ENCODE measurements at places on chromosomes 12 and 14.
A peak's percentile ranks its signal among the peaks of the same experiment; 100 is the strongest.

- H3K27me3 ChIP-seq = no peaks in the 10 kb centered on the region
- H3K4me3 ChIP-seq = no peak overlapping the region
- DNase-seq = no peak
- H3K27ac ChIP-seq = no peak overlapping the region
- peaks cover 7% of the 10 kb centered on the region for H3K4me1 ChIP-seq
- peaks cover 62% of the 10 kb centered on the region for H3K36me3 ChIP-seq
Measured at GRCh38 chr12:57099047-57099714, 10.3 kb downstream of the NAB2 start.

DNA sequence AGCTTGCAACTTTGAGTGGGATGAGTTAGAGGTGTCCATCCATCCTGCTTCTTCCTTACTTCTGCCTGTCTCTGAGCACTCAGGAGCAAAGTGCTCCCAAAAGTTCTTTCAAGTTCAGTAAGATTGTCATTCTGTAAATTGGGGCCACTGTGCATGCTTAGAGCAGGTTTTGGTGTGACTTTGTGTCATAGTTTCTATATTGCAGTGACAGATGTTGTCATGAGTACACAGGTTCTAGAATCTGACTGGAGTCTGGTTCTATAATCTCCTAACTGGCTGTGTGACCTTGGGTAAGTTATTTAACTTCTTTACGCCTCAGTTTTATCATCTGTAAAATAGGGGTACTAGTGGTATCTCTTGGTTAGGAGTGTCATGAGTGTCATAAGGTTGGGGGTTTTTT lies 202.7 kb upstream of the BCL2L14 start:
- H3K27me3 ChIP-seq = no peaks in the 10 kb centered on the region
- no peaks in the 10 kb centered on the region for H3K4me1 ChIP-seq
- H3K36me3 ChIP-seq = peaks cover 30% of the 10 kb centered on the region
- no peak overlapping the region for H3K4me3 ChIP-seq

- H3K27me3 ChIP-seq = no peaks in the 10 kb centered on the region
- peak overlapping the region; percentile 89 for H3K4me3 ChIP-seq
- H3K36me3 ChIP-seq = no peaks in the 10 kb centered on the region
Measured at GRCh38 chr12:120264904-120265472, 542 bp downstream of the PXN start.

DNA sequence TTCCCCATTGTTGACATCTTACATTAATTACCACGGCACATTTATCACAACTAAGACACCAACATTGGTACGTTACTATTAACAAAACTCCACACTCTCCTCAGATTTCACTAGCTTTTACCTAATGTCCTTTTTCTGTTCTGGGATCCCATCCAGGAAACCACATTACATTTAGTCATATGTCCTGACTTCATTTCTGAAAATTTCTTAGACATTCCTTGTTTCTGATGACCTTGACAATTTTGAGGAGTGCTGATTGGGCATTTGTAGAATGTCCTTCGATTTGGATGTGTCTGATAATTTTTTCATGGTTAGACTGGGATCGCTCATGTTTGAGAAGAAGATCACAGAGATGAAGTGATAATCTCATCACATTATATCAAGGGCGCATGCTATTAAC lies 34.6 kb upstream of the ACSM4 start:
- no peaks in the 10 kb centered on the region for H3K27me3 ChIP-seq
- H3K36me3 ChIP-seq = no peaks in the 10 kb centered on the region

DNA sequence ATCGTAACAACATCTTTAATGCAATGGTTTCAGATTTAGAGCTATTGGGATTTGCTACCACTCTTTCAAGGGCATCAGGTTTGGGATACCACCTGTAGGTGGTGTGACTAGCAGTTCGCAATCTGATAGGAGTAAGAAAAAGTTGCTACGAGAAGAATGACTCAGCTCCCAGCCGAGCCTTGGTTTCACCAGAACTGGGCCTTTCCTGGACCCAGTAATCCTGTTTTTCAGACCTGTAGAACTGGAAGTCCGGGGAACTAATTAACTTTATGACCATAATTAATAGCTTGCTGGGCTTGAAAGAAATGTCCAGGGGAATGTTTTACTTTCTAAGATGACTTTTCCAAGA lies 770 bp downstream of the ABHD4 start:
- peaks cover 22% of the 10 kb centered on the region for H3K36me3 ChIP-seq
- peak overlapping the region; percentile 82 for H3K4me3 ChIP-seq

DNA sequence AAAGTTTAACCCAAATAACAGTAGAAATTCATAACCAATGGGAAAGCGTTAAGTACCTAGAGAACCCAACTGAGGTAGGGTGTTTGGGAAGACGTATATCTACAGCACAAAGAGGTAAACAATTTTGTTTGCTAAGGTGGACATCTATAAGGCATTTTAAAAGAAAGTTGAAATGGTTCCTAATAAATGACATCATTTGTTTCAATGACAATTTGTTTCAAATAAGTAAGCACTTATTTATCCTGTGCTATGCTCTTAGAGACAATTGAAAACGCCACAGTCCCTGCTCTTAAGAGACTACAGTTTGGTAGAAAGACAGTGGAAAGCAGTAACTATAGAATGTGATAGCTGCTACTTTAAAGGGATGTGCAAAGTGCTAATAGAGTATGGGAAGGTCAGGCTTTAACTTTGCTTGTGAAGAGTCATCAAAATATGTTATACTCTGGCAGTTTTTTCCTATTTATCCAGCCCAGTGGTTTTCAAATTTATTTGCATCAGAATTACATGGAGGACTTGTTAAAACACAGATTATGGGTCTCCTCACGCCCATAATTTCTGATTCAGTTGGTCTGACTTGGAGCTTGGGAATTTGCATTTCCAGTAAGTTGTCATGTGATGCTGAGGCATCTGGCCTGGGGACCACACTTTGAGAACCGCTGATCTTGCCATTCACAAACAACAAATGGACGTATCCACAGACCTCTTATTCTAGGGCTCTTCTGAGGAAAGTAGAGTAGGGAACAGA lies 19.6 kb upstream of the SMCO2 start:
- no peak overlapping the region for H3K4me3 ChIP-seq
- H3K4me1 ChIP-seq = no peaks in the 10 kb centered on the region
- H3K27me3 ChIP-seq = no peaks in the 10 kb centered on the region
- DNase-seq = no peak
- no peak overlapping the region for H3K27ac ChIP-seq

GRCh38 chr12:12505544-12506495 lies 56.8 kb downstream of the DUSP16 start:
- peak overlapping the region; percentile 38 for H3K4me3 ChIP-seq
- H3K27ac ChIP-seq = peak overlapping the region; percentile 72
- DNase-seq = no peak
- no peaks in the 10 kb centered on the region for H3K36me3 ChIP-seq

GRCh38 chr14:49992036-49992435 lies 99.2 kb downstream of the ARF6 start:
- no peaks in the 10 kb centered on the region for H3K27me3 ChIP-seq
- no peaks in the 10 kb centered on the region for H3K4me1 ChIP-seq
- H3K27ac ChIP-seq = no peak overlapping the region

DNA sequence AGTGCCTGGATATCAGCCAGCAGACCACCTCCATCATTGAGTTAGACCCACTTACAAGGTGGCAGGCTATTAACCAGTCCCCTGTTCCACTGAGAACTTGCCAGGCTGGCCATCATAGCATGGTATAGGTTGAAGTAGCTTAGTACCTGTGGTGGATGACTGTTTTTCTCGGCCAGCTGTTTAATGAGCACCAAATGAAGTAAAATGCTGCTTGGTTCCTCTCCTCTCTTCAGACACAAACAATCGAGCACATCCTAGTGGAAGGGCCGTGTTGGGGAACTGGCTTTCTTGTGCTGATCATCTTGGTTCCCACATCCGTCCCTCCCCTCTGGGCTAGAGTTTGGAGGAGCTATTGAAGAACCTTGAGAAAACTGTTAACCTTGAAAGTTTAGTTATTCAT lies 486.2 kb downstream of the RAD51B start:
- no peak for DNase-seq
- H3K27me3 ChIP-seq = no peaks in the 10 kb centered on the region
- H3K27ac ChIP-seq = no peak overlapping the region

Data from right atrium auricular region (tissue), 2 donors.